ENCODE measurements at places on chromosomes 5 and 9.

GRCh38 chr5:140576776-140577201 lies 12.2 kb downstream of the SLC35A4 start:
- no peak for DNase-seq

- DNase-seq: no peak
These were observed 1.7 kb downstream of the RAB14 start for GRCh38 chr9:121199921-121200320.

GRCh38 chr9:111916234-111916645 lies 19.6 kb downstream of the UGCG start:
- DNase-seq: no peak

GRCh38 chr5:179128976-179129375 lies 68.8 kb downstream of the ZNF354C start:
- DNase-seq: no peak

DNA sequence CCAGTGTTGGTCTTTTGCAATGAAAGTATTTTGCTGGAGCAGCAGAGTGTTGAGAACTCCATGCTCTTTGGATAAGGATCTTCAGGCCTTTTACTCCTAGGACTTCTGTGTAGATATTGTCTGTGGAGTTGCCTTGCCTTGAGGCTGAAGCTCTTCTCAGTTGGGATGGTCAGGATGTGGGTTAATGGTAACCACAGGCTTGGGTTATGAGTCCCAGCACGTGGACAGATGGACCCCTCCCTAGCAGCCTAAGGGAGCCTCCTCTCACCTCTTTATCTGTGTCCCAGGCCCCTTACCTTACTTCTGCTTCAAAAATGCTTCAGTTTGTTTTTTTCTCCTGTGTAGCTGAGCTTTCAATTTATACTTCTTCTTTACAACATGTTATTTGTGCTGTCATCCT lies 109.9 kb downstream of the MEGF10 start:
- DNase-seq: no peak

GRCh38 chr5:88509403-88509802 lies 240.8 kb upstream of the TMEM161B start:
- DNase-seq: no peak

DNA sequence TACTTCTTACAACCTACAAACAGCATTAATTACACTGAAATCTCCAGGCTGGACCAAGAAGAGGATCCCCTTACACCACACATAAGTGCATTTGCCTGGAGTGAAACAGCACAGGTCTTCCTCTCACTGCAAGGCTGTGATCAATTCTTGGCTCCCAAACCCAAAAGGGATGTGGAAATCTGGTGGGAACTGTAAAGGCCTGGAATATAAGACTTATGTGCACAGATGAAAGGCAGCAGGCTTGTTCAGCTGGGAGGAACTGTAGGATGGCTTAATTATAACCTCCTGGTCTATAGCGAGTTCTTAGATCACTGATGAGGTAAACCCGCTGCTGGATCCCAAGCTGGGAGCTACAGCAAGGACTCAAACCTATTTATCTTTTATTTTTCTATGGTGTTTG lies 182.9 kb upstream of the TNC start:
- DNase-seq: no peak

Data from activated CD4-positive, alpha-beta T cell treated with anti-CD3 and anti-CD28 coated beads for 24 hours (primary cell).